ENCODE measurements at places on chromosomes 11 and 22.

GRCh38 chr11:110856340-110856739, 144.1 kb upstream of the ARHGAP20 start:
- no peak for DNase-seq

- DNase-seq, result peak; percentile 59
Measured at GRCh38 chr22:44181033-44181911, 547 bp downstream of the PARVG start.

GRCh38 chr11:112321501-112322172, 61.0 kb upstream of the PLET1 start:
- no peak for DNase-seq

GRCh38 chr11:99271527-99271926, 250.8 kb downstream of the CNTN5 start:
- DNase-seq, result no peak

DNA sequence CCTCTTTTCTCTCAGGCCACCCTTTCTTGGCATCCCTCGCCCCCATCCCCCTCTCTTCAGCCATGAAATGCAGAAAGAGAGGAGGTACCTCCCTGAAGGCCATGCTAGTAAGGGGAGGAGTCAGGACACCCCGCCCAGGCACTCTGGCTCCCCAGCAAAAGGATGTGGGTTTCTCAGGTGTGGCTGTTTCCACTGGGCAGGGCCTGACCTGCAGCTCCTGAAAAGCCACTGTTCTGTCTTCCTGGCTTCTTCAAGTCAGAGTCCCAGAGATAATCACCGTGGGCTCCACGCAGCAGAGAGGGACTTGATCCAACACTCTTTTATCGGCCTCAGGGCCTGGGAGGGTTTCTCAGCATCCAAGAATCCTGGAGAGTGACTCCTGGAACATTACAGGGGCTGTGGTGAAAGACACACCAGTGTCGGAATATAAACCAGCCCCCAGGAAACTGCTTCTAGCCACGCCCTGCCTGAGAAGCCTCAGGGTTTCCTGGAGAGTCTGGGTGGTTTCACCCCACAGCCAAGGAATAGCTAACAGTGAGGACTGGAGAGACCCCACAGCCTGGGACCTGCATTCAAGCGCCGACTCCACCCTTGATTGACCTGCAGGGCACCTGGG, 45.7 kb upstream of the TSPAN18 start:
- peak; percentile 14 for DNase-seq

- peak; percentile 82 for DNase-seq
Measured at GRCh38 chr22:44620129-44620840, 81.7 kb upstream of the PRR5 start.

- no peak for DNase-seq
Measured at GRCh38 chr11:130451231-130452019, 3.0 kb downstream of the ADAMTS15 start.

DNA sequence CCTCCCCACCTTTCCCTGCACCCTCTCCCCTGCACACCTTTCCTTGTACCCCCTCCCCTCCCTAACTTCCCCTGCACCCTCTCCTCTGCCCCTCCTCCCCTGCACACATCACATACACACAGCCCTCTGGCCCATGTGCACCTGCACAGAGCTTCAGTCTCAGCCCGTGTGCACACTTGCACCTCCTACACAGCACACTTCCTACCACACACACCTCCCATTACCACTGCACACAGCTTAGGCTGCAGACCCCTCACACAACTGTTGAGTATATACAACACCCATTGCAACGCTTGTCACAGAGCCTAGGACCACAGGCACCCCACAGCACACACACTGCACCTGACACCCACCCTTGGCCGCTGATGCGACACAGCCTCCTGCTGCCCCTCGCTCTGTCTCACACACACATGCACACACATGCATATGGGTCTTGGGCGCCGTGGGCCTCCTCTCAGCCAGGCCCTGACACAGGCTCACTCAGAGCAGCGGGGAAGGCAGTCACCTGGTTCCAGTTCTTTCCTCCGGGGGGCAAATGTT, 411 bp downstream of the SIGIRR start:
- DNase-seq, result no peak

- DNase-seq, result no peak
Measured at GRCh38 chr11:77081976-77082836, 15.4 kb downstream of the CAPN5 start.

GRCh38 chr11:9616042-9616675, 42.7 kb downstream of the WEE1 start:
- DNase-seq, result no peak

GRCh38 chr11:110160016-110160415, 66.8 kb downstream of the ZC3H12C start:
- no peak for DNase-seq

DNA sequence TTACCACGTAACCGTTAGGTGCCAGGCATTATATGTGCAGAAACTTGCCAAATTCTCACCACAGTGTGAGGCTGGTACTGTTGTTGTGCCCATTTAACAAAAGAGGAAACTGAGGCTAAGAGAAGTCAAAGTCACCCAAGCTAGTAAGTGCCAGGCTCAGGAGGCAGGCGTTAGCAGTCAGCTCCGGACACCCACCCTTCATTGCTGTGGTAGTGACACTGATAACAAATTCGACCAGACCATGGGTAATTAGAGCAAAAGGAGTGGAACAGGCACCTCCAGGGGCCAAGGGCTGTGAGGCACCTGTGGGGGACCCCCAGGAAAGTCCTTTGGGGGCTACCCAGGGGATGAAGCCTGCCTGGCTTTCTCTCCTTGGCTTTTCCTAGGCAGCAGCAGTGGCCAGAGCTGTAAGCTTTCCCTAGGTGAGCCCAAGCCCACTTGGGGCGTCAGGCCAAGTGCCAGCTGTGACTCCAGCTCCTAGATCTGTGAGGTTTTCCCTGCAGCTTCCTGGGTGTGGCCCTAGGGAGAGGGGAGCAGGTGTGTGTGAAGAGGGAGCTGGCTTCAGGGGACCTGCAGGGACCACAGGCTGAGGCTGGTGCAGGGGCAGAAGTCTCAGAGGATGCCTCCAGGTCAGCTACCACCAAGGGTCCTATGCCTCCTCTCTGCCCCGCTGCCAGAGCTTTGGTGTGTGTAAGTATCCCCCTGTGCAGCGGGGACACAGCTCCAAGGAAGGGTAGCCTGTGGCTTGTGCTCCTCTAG, 19.7 kb upstream of the ALX4 start:
- DNase-seq, result no peak

DNA sequence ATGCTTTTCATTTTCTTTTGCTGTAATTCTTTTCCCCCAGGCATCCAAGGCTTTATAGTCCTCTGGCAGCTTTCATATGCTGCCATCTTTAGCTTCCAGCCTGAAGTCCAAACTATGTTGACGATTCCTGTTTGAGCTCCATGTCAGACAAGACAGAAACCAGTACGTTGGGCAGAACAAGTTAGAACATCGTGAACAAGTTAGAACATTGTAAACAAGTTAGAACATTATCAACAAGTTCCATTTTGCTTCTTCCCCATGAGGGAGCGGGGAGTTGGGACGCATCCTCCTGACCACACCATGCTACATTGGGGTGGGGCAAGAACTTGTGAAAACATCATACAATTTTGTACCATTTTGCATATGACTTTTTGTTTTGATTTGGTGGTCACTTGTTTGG, 23.9 kb downstream of the GLB1L2 start:
- DNase-seq, result no peak

- no peak for DNase-seq
Measured at GRCh38 chr22:29750559-29751538, 16.0 kb downstream of the ZMAT5 start.

DNA sequence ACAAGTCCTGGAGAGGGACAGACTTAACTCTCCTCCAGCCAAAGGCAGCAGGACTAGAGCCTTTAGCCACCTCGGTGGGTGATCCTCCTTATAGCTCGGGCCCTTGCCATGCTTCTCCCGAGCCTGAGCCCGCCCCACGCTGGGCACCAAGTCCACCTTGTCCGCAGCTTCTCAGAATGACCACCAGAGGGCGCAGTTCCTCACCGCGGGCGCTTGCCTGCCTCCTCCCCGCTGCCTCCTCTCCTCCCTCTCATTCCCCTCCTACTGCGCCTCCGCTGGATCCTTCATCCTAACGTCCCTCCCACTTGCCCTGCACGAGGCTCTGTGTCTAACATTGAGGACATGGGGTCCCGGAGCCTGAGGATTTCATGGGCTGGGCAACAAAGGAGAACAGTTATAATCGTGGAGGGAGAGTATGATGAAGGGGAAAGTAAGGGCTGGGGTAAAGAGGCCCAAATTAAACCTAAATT, 11.3 kb upstream of the MOGAT2 start:
- peak; percentile 48 for DNase-seq

DNA sequence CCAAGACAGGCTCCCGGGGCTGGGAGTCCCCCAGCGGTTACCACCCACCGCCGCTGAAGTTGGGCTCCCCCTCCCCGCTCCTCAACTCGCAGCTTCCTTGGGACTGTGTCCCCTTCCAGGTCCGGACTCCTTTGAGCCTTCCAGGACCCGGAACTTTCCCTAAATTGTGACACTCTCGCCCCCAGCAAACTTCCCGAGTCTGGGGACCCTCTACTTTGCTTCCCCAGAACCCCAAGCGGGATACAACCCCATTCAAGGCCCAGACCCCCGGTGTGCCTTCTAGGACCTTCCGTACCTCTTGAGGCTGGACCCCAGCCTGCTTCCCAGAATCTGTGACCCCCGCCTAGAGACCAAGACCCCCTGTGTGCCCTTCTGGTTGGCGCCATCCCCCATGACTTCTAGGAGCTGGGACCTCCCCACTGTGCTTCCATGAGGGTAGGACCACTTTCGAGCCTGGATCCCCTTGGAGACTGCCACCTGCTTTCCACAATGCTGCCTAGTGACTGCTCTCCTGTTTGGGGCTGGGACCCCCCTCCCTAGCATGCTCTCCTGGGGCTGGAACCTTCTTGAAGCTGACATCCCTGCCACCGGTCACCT, 587 bp downstream of the MYRF start:
- DNase-seq, result no peak

DNA sequence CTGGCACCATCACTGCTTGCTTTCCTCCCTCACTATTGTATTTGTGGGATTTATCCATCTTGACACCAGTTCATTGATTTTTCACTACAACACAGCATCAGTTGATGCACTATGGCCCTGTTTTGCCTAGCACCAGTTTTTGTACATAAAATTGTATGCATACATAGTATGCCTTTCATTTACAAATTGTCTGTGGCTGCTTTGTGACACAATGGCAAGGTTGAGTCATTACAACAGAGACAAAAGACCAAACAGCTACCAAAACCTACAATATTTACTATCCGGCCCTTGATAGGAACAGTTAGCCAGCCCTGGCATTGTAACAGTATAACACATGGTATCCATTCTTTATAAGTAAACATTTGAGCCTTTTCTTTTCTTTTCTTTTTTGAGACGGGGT, 150.3 kb downstream of the LDLRAD3 start:
- DNase-seq, result no peak

DNA sequence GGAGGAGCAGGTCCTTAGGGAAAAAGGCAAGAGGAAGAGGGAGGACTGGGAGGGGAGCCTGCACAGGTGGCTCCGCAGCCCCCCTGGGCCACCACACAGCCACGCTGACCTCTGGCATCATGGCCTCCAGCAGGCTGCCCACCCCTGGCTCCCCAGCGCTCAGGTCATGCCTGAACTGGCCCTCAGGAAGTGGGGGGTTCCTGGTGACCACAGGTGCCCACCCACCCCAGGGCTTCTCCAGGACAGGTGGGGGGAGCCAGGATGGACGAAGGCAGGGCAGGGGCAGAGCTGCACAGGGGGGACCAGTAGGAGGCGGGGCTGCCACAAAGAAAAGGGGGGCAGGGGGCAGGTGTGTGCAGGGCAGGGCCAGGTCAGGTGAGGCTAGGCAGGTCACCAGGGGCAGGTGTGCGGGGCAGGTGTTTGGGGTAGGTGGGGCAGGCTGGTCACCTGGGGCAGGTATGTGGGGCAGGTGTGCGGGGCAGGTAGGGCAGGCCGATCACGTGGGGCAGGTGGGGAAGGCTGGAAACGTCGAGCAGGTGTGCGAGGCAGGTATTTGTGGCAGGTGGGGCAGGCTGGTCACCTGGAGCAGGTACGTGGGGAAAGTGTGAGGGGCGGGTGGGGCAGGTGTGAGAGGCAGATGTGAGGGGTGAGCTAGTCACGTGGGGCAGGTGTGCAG, 997 bp downstream of the DEAF1 start:
- DNase-seq, result no peak

GRCh38 chr22:45645526-45646414, 25.9 kb upstream of the ATXN10 start:
- DNase-seq, result peak; percentile 70

- no peak for DNase-seq
Measured at GRCh38 chr11:97751405-97751804, 1269.3 kb upstream of the CNTN5 start.

GRCh38 chr11:9613830-9614762, 40.6 kb downstream of the WEE1 start:
- peak; percentile 84 for DNase-seq

DNA sequence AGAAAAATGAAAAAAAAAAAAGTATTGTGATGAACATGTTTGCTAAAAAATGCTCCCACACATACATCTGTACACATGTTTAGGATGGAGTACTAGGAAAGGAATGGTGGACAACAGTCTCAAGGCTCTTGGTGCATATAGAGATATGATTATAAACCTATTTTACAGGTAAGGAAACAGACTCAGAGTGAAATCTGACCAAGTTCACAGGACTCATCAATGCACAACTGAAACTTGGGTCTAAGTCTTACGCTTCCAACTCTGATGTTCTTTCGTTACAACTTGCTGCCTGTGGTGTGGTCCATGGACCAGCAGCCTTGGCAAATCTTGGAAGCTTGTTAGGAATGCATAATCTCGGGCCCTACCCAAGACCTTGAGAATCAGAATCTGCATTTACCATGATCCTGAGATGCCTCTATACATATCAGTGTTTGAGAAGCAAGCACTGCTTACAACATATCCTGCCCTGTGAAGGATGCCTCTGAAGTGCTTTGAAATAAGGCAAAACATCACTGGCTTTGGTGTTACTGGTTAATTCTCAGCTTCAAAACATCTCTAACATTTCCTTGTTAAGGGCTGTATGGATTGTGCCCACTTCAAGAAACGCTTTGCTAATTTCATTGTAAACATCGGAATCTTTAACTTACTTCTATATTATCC, 39.9 kb upstream of the NUP160 start:
- DNase-seq, result no peak
